ENCODE measurements at places on chromosomes 11 and 22.
A peak's percentile ranks its signal among the peaks of the same experiment; 100 is the strongest.

DNA sequence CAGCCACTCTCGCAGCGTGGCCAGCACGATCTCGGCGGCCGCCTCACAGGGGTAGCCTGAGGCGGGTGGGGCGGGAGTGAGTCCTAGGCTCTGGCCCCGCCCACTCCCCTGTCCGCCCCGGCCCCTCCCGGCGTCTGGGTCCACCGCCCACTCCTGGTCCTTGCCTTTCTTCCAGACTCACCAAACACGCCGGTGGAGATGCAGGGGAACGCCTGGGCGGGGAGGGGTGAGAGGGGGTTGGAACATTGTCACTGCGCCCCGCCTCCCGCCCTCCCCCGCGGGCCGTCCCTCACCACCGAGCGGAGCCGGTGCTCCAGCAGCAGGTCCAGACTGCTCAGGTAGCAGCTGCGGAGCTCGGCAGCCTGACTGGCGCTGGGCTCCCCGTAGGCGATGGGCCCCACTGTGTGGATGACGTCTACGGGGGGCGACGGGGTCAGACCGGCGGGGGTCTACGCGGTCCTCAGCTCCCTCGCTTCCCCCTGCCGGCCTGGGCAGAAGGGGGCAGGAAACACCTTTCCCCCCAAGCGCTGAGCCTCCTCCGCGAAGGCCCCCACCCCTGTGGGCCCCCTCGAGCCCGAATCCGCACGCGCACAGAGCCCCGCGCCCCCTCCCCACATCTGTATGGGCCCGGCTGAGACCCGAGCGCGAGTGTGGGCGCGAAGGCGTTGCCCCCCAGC is 13.2 kb downstream of the OTUB1 start:
- DNase-seq, result peak; percentile 64

DNA sequence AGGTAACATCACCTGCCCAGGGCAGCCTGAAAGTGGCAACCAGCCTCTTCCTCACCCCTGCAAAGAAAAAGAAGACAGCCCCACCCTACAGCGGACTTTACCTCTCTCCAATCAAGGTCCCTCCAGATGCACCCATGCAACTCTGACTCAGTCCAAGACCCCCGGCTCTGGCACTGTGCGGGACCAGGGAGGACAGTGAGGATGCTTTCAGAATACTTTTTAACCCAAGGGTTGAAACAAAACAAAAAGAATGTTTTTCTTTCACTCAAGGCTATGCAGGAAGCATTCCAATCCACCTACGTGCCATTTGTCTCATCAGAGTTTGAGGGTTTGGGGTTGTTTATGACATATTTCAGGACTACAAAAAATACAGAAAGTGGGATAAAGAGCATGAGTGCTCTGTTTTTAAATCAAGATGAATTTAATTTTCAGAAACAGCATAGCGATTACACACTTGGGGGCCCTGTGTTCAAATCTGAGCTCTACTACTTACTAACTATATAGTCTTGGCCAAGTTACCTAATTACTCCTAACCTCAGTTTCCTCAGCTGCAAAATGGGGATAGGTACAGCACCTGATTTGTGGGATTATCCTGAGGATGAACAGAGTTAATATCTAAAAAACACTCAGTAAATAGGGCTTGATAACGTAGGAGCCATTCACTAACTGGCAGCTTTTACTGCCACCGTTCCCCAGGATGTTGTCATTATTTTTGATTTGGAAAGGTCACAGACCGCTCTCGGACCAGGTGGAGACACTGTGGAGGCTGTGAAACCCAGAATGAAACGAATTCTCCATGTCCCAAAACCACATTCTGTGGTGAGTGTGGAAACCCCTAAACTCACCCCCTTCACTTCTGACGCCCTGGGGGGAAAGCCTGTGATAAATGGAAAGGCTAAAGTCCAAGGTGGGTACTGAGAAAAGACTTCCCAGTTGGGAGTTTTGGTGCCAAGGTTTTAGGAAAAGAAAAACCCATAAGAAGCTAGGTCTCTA is 5.6 kb downstream of the PLAAT3 start:
- DNase-seq, result no peak

- DNase-seq, result no peak
Measured at GRCh38 chr11:46565232-46565840, 28.5 kb downstream of the AMBRA1 start.

GRCh38 chr11:66891851-66892660 is 35.2 kb downstream of the LRFN4 start:
- no peak for DNase-seq

- no peak for DNase-seq
Measured at GRCh38 chr22:42699281-42699975, 21.2 kb downstream of the A4GALT start.

GRCh38 chr11:8973121-8973520 is 8.9 kb upstream of the TMEM9B start:
- no peak for DNase-seq

- no peak for DNase-seq
Measured at GRCh38 chr22:46111645-46112306, 38.5 kb upstream of the PPARA start.

DNA sequence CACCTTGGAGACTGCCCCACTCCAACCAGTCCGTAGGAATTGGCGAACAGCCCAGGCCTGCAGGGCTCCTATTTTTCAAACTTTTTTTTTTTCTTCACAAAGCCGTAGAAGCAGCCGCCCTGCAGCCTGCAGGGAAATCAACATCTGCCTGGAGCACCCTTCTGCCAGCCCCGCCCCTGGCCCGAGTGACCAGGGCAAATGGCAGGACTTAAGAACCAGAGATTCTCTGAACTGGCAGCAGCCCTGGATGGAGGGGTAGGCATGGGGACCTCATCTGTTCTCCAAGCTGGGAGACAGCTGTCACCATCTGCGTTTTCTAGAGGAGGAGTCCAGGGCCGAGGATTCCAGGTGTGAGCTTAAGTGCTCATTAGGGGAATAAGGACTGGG is 5.6 kb downstream of the SCN2B start:
- no peak for DNase-seq

DNA sequence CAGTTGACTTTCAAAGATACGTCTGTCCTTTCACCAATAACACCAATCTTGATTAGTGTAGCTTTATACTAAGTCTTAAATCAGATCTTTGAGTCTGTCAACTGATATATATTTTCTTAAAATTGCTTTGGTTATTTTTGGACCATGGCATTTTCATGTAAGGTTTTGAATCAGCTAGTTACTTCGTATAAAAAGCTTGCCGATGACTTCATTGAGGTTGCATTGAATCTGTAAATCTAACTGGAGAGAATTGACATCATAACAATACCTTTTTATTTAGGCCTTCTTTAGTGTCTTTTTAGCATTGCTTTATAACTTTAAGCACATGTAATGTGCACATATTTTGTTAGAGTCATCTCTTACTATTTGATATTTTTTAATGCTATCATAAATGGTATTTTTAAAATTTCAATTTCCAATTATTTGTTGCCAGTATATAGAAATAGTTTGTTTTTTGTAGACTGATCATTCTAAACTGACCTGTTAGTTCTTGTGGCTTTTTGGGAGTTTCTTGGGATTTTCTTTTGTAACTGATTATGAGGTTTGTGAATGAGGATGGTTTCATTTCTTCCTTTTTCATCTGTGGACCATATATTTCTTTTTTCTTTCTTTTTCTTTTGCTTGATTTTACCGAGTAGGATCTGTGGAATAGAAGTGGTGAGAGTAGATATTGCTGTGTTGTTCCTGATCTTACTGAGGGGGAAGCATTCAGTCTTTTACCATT is 61.4 kb downstream of the DDX10 start:
- DNase-seq, result no peak

DNA sequence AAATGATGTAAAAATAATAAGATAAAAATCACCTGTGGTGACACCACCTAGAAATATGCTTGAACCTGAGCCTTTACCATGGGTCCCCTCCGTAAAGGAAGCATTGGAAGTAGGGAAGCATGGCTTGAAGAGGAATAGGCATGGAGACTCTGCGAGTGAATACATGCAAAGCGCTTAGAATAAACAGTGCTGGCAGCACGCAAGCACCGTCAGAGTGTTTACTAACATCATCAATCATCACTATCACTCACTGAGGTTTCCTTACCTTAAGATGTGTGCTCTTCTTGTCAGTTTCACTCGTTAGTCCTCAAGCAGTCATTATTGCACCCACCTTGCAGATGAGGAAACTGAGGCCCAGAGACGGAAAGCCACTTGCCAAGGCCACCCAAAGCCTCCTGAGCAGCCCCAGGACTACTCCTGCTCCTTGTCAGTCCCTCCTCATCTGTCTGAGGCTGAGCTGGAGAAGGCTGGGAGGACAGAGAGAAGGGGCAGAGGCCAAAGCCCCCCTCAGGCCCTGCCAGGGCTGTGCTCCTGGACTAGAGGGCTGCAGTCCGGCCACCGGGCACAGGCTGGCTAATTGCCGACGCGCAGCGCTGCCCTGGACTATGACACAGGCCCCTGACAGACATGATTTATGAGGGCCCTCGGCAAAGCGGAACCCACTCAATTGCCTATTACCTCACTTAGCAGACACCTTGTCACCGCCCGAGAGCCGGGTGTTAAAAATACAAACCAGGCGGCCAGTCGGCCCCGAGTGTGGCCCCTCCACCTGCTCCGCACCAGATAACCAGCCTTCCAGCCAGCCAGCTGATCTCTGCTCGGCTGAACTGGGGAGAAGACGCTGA is 168.9 kb downstream of the MN1 start:
- no peak for DNase-seq

GRCh38 chr11:36711104-36711825 is 113.2 kb upstream of the RAG2 start:
- DNase-seq, result no peak

- peak; percentile 74 for DNase-seq
Measured at GRCh38 chr11:65424205-65425104, 1.9 kb downstream of the NEAT1 start.

- no peak for DNase-seq
Measured at GRCh38 chr22:38012604-38013072, 28.3 kb upstream of the SOX10 start.

DNA sequence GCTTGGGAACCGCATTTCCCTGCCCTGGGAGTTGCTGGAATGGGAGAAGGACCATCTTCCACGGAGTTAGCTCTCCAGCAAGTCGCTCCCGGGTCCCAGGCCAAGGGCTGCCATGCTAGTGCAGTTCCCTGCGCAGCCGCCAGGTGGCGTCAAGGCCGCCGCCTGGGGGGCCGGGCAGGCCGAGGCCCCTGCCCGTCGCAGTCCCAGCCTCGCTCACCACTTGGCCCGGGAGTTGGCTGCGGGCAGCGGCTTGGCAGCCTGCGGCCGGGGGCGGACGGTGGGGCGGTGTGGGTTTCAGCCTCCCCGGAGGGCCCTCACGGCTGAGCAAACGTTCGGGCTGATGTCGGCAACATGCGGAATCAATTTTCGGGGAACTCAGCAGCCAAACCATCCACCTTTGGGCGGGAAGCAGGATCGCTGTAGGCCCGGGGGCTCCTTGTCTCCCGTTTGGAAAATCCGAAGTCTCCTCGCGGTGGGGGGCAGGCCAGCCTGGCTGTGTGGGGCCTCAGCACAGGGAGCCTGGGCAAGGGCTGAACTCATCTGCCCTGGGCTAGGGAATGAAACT is 415.1 kb downstream of the SOX6 start:
- DNase-seq, result no peak

DNA sequence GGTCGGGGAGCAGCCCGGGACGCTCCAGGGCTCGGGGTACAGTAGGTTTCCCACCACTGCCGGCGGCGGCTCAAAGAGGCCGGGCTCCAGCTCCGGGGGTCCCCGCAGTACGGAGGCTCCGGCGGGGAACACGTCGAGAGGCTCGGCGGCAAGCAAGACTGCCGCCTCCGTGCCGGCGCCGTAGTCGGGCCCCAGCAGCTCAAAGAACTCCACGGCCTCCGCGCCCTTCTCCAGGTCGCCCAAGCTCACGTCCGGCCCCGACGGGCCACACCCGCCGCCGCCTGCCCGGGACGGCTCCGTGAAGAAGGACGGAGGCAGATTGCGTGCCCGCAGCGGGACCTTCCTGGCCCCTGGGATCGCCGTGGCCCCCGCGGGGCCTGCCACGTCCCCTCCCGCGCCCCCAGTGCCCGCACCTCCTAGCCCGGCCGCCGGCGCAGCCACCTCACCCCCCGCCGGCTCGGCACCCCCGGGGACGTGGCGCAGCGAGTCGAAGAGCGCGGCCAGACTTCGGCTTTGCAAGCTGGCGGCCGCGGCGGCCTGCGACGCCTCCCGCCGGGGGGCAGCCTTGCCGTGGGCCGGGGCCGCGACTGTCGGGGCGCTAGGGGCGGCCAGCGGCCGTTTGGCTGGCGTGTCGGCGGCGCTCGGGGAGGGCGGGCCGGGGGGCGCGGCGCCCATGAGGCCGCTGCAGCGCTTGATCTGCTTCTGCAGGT is 775 bp downstream of the FAM181B start:
- no peak for DNase-seq

GRCh38 chr22:37887584-37888378 is 18.3 kb upstream of the MICALL1 start:
- no peak for DNase-seq
